ENCODE measurements at places on chromosomes 2 and 18.
A peak's percentile ranks its signal among the peaks of the same experiment; 100 is the strongest.

GRCh38 chr2:222577341-222577740 lies 78.6 kb downstream of the FARSB start:
- no peak for DNase-seq

DNA sequence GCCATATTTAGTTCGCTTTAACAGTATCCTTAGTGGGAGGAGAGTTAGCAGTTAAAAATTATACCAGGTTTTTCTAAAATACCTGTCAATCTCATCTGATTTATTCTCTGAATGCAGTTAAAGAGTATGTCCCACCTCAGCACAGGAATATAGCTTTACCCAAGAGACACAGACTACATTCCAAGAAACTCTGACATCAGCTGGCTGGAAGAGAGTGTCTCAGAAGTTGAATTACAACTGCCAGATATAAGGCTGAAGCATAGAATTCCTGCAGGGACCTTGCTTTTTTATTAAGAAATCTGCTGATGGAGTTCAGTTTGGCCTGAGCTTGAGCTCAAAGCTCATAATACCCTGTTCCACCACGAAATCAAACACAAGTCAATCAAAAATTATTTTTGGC lies 25.4 kb upstream of the CNTNAP5 start:
- no peak for DNase-seq

GRCh38 chr2:173521450-173522192 lies 166.9 kb downstream of the CDCA7 start:
- DNase-seq = no peak

DNA sequence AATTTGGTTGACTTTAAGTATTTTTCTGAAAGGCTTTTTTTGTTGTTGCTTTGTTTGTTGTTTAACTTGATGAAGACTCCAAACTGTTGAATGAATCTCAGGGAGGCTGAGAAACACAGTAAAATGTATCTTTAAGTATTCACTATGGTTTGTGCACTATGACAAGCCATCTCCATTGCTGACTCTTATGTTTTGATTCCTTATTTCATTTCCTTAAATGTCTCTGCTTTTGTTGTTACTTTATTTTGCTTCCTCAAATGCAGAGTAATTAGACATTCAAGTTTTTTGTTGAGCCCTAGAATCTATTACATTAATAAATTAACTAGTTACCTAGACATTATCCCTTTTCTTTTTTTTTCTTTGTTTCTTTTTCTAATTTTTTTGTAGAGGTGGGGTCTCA lies 46.3 kb upstream of the SLC39A10 start:
- no peak for DNase-seq

DNA sequence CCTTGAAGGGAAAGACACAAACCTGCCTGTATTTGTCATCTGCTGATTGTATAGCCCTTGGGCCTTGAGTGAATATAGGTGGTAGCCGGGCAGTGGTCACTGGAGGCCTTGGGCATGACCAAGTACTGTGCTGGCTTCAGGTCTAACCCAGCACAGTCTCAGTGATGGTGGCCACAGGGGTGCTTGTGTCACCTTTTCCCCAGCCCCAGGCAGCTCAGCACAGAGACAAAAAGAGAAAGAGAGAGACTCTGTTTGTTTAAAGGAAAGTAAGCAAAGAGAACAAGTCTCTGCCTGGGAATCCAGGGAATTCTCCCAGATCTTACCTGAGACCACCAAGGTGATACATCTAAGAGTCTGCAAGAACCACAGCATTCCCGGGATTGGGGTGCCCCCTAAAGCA lies 39.4 kb upstream of the INPP4A start:
- no peak for DNase-seq

DNA sequence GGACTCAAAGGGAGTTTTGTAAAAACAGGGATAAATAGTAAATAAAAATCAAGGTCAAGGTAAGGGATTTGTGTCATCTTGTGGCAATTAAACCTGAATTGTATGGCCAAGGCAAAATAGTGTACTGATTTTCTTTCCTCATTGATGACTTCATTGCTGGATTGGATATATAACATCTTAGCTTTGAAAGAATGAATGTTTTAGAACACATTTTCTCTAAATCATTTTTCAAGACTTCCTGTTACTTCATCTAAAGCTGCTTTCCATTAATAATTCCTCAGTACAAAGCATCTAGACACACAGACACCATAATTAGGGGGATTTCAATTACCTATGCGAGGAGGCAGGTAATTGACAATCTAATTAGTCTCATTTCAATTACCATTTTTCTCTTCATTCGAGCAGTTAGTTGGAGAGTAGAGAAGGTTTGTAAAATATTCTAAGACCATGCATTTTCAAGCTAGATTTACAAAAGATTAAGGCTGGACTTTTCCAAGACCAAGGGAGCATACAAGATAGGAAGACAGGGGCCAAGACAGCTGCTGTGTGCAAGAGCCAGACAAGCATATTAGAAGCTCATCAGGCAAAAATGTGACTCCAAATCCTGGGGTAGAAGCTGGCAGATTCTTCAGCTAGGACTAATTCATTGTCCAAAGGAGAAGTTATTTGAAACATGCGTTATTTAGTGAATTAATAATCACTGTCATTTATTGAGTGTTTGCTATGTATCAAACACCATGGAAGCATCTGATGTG lies 253.6 kb downstream of the EPHA4 start:
- DNase-seq = no peak

- DNase-seq = peak; percentile 62
These were observed 82.8 kb upstream of the SEC11C start for GRCh38 chr18:59056706-59057492.

All from NCI-H524 treated with DMSO at 0.1 percent for 48 hours (cell line).